ENCODE measurements at places on chromosomes 2 and 18.

GRCh38 chr2:127416506-127417001, 1.7 kb upstream of the PROC start:
- no peak for DNase-seq

DNA sequence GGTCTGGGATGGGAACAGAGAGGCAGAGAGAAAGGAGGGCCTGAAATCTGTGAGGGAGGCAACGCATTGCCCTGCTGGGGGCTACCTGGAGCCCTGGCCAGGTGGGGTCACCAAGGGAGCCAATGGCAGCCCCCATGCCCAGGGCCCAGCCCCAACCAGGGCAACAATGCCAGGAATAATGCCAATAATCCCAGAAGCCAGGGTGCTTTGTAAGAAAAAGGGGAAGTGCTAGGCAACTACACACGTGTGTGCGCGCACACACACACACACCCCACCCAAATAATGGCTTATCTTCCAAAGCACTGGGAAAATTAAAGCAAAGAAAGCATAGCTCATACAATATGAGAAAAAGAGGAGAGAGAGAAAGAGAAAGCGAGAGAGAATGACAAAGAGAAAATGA, 7.0 kb upstream of the CLEC4F start:
- DNase-seq = no peak

GRCh38 chr2:231662028-231662810, 46.1 kb upstream of the PTMA start:
- peak; percentile 95 for DNase-seq

DNA sequence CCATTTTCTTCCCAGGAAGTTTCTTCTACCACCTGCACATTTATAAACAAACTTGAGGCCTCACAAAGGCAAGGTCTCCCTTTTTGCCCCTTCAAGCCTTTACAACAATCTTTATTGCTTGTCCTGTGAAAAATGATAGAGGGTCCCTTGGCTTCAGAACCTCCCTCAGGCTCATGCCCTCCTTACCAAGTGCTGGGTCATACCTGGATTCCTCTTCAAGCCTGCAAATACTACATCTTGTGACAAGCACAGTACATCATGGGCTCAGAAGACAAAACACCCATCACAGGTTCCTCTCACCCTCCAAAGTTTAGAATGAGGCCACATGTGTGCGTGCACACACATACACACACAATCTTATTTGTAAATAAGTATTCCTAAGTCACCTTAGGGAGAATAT, 9.1 kb downstream of the CAPN14 start:
- no peak for DNase-seq

GRCh38 chr2:31526946-31527732, 53.6 kb downstream of the SRD5A2 start:
- DNase-seq = no peak

- DNase-seq = no peak
These were observed at the start of gene EN1 for GRCh38 chr2:118846953-118847761. Gene EN1, minus strand, starts transcription at chr2:118847648. Its CDS starts 481 bp downstream, at chr2:118847167.

- DNase-seq = no peak
These were observed 36.2 kb downstream of the ASB1 start for GRCh38 chr2:238462782-238463396.

- peak; percentile 47 for DNase-seq
These were observed 39.0 kb downstream of the TBC1D8 start for GRCh38 chr2:101111917-101112771.

DNA sequence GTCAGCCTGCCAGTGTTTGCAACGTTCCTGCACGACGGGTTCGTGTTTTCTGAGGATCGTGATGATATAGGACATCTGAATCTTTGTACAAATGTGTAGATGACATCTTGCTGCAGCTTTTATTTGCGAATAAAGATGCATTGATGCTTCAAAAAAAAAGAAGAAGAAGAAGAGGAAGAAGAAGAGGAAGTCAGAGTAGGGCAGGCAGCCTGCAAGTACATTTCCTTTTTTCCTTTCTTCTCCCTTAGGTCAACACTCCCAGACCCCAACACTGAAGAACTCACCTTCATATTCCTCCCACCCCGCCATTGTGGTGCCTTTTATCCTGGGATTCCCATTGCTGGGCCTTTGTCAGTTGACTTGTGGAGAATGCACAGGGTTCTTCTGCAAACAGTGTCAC, 91.5 kb downstream of the FHOD3 start:
- DNase-seq = no peak

GRCh38 chr2:75324861-75325284, 125.6 kb upstream of the TACR1 start:
- no peak for DNase-seq

- DNase-seq = no peak
These were observed 24.4 kb upstream of the CATIP start for GRCh38 chr2:218332288-218332687.

DNA sequence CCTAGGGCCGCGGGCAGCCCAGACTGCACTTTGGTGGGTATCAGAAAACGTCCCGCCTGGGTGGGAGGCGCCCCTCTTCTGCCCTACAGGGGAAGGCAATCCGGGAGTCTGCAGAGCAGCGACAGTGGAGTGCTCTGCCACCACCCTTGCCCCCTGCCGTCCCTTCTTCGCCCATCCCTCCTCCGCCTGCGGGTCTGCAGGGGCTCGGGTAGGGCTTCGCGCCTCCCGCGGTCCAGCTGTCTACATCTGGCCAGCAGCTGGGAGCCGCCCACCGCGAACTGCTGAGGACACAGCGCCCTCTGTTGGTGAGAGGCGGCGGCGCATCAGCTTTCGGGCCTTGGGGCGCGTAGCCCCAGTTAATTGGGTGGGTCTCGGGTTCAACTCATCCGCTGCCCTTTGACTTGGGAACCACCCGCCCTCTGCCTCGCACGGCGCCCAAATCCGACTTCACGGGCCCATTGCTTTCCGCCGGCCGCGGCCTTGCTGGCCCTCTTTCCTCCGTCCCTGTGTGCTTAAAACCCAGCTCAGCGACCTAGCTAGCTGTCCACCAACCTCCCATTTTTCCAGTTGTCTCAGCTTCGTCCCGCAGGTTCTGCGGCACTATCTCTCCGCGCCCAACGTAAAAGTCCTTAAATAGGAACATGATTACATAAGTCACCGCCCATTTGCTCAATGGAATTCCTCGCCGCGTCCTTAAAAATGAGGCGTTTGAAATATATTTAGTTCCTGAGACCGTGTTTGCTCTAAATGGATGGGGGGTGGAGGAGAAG, 17.6 kb downstream of the WNT10A start:
- no peak for DNase-seq

Measured in fibroblast of skin of left quadriceps (primary cell).